ENCODE measurements at places on chromosomes 11 and 22. TPM values are rescaled to one million over a fixed set of nuclear protein-coding genes. Genes with fewer than 3 reads are reported as not detected.

- no peaks in the 10 kb centered on the region for H3K36me3 ChIP-seq
- DNase-seq, result no peak
- H3K27ac ChIP-seq, result no peak overlapping the region
- H3K27me3 ChIP-seq, result no peaks in the 10 kb centered on the region
These were observed 242.1 kb downstream of the LUZP2 start for GRCh38 chr11:24738972-24739371.

- peaks cover 14% of the 10 kb centered on the region for H3K36me3 ChIP-seq
- H3K27ac ChIP-seq, result no peak overlapping the region
- peaks cover 5% of the 10 kb centered on the region for H3K4me1 ChIP-seq
- peaks cover 12% of the 10 kb centered on the region for H3K27me3 ChIP-seq
These were observed 1.9 kb downstream of the CLDN5 start for GRCh38 chr22:19522190-19522880.

- H3K4me3 ChIP-seq, result no peak overlapping the region
- no peaks in the 10 kb centered on the region for H3K4me1 ChIP-seq
- H3K36me3 ChIP-seq, result no peaks in the 10 kb centered on the region
- H3K27ac ChIP-seq, result no peak overlapping the region
These were observed 45.4 kb downstream of the YAP1 start for GRCh38 chr11:102155676-102156075.

GRCh38 chr22:49881856-49882255, 28.2 kb downstream of the ZBED4 start:
- H3K27me3 ChIP-seq, result no peaks in the 10 kb centered on the region
- H3K4me1 ChIP-seq, result peaks cover 38% of the 10 kb centered on the region
- H3K27ac ChIP-seq, result peak overlapping the region; percentile 66
- no peak overlapping the region for H3K4me3 ChIP-seq
- H3K36me3 ChIP-seq, result peaks cover 66% of the 10 kb centered on the region
- no peak for DNase-seq

DPP3 gene
- 109 TPM for total RNA-seq

SLC7A4 gene
- total RNA-seq, result 0.07 TPM

GRCh38 chr11:9386901-9387300, 2.4 kb downstream of the IPO7 start:
- H3K4me3 ChIP-seq, result peak overlapping the region; percentile 69
- no peak overlapping the region for H3K27ac ChIP-seq
- DNase-seq, result no peak
- H3K27me3 ChIP-seq, result no peaks in the 10 kb centered on the region
- H3K36me3 ChIP-seq, result peaks cover 35% of the 10 kb centered on the region

C2CD2L gene
- 24.6 TPM for total RNA-seq

GRCh38 chr11:67372993-67373647, at the start of gene CLCF1:
CLCF1 (minus strand) TSS chr11:67373598; CDS start chr11:67373539, 59 bp downstream.
- peaks cover 39% of the 10 kb centered on the region for H3K4me1 ChIP-seq
- peak within 1 kb of the TSS; percentile 87 for H3K27ac ChIP-seq
- DNase-seq, result no peak
- H3K36me3 ChIP-seq, result peaks cover 4% of the 10 kb centered on the region
- H3K4me3 ChIP-seq, result peak within 1 kb of the TSS; percentile 89

DNA sequence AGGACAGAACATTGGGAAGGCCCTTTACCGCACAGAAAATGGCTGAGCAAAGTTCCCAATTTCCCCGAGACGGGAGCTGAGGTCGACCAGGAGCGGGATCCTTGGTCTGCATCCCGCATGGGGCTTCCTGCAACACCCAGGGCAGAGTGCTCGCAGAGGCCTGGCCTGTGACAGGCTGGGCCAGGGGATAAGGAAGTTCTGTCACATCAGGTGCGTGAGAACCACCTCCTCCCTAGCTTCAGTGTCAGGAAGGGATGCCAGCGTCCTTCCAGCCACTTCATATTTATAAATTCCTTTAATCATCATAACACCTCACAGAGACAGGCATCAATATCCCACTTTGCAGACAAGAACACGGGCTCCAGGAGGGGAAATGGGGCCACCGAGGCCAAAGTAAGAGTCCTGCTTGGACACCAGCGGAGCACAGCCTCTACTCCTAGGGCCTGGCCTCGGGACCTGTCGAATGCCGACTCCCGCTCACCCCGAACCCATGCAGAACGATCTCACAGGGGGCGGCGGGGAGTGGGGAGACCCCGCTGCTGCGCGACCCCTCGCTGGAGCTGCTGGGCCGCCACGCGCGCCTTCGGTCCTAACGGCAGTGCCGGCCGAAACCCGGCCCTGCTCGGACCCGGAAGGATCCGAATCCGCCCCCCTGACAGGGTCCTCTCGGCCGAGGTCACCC, 532 bp downstream of the BET1L start:
- peak overlapping the region; percentile 100 for H3K4me3 ChIP-seq
- H3K27ac ChIP-seq, result peak overlapping the region; percentile 95
- peaks cover 33% of the 10 kb centered on the region for H3K4me1 ChIP-seq
- no peaks in the 10 kb centered on the region for H3K27me3 ChIP-seq
- no peak for DNase-seq
- peaks cover 73% of the 10 kb centered on the region for H3K36me3 ChIP-seq

MMP11 gene
- total RNA-seq, result 0.87 TPM

DNA sequence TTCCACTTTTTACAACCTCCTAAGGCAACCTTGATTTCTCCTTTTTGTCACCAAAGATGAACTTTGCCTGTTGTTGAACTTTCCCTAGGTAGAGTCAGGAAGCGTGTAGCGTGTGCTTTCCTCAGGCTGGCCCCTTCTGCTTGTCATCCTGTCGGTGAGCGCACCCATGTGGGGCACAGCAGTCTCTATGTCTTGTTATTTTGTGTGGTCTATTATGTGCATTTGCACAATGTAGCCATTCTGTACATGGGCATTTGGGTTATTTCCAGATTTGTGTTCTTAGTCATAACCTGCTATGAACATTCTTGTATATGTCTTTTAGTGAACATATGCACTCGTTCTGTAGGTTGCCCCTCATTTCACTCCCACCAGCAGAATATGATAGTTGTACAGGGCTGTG, 34.9 kb downstream of the CABIN1 start:
- no peaks in the 10 kb centered on the region for H3K27me3 ChIP-seq
- H3K27ac ChIP-seq, result no peak overlapping the region
- peaks cover 80% of the 10 kb centered on the region for H3K36me3 ChIP-seq
- H3K4me3 ChIP-seq, result no peak overlapping the region
- no peak for DNase-seq
- H3K4me1 ChIP-seq, result peaks cover 15% of the 10 kb centered on the region

- no peaks in the 10 kb centered on the region for H3K27me3 ChIP-seq
- H3K36me3 ChIP-seq, result no peaks in the 10 kb centered on the region
- no peak overlapping the region for H3K4me3 ChIP-seq
- no peaks in the 10 kb centered on the region for H3K4me1 ChIP-seq
- no peak overlapping the region for H3K27ac ChIP-seq
These were observed 86.6 kb upstream of the LINC01488 start for GRCh38 chr11:69394869-69395246.

DNA sequence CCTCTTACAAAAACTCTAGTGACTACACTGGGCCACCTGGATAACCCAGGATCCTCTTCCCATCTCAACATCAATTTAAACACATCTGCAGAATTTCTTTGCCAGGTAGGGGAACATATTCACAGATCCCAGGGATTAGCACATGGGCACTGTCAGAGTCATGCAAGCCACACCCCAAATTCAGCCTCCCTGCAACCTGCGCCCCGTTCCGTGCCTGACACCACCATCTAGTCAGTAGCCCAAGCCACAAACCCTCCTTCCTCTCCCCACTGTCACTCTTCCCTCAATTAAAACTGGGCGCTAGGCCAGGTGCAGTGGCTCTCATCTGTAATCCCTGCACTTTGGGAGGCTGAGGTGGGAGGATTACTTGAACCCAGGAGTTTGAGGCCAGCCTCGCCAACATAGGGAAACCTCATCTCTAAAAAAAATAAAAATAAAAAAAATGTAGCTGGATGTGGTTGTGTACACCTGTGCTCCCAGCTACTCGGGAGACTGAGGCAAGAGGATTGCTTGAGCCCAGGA, 6.4 kb downstream of the FADD start:
- peak overlapping the region; percentile 1 for H3K27ac ChIP-seq
- H3K27me3 ChIP-seq, result no peaks in the 10 kb centered on the region
- DNase-seq, result no peak
- H3K4me3 ChIP-seq, result no peak overlapping the region
- H3K4me1 ChIP-seq, result peaks cover 27% of the 10 kb centered on the region

GRCh38 chr11:3223932-3224381, 5.3 kb upstream of the MRGPRG start:
- peaks cover 3% of the 10 kb centered on the region for H3K27me3 ChIP-seq
- no peaks in the 10 kb centered on the region for H3K36me3 ChIP-seq
- peak; percentile 4 for DNase-seq
- H3K27ac ChIP-seq, result no peak overlapping the region
- H3K4me1 ChIP-seq, result no peaks in the 10 kb centered on the region

GPHA2 gene
- total RNA-seq, result not detected

DNA sequence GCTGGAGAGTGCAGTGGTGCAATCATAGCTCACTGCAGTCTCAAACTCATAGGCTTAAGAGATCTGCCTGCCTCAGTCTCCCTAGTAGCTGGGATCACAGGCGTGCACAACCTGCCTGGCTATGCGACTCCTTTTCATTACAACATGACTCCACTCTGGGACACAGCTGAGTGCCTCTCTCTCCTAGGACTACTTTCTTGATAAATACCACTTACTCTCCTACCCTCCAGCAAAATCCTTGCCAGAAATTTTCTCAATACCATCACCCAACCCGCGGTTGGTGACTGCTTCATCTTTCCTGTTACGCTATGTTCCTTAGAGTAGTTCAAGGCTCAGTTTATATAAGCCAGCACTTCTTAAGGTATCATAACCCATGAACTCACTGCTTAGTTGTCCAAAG, 26.9 kb downstream of the ARFGAP3 start:
- no peaks in the 10 kb centered on the region for H3K27me3 ChIP-seq
- H3K4me3 ChIP-seq, result no peak overlapping the region
- H3K36me3 ChIP-seq, result peaks cover 51% of the 10 kb centered on the region
- no peak for DNase-seq
- peaks cover 3% of the 10 kb centered on the region for H3K4me1 ChIP-seq
- no peak overlapping the region for H3K27ac ChIP-seq

PGA5 gene
- total RNA-seq, result not detected

- no peaks in the 10 kb centered on the region for H3K27me3 ChIP-seq
- no peak for DNase-seq
- no peak overlapping the region for H3K27ac ChIP-seq
- no peaks in the 10 kb centered on the region for H3K36me3 ChIP-seq
These were observed 89.9 kb downstream of the FAT3 start for GRCh38 chr11:92314499-92314898.

GRCh38 chr11:42713279-42713678, 598.5 kb upstream of the API5 start:
- no peaks in the 10 kb centered on the region for H3K4me1 ChIP-seq
- no peaks in the 10 kb centered on the region for H3K27me3 ChIP-seq
- H3K36me3 ChIP-seq, result no peaks in the 10 kb centered on the region
- H3K27ac ChIP-seq, result no peak overlapping the region

- DNase-seq, result no peak
- no peak overlapping the region for H3K27ac ChIP-seq
- H3K36me3 ChIP-seq, result peaks cover 11% of the 10 kb centered on the region
- no peaks in the 10 kb centered on the region for H3K27me3 ChIP-seq
- H3K4me3 ChIP-seq, result no peak overlapping the region
- H3K4me1 ChIP-seq, result peaks cover 3% of the 10 kb centered on the region
These were observed 251.4 kb downstream of the DDX10 start for GRCh38 chr11:108916290-108916689.

DNA sequence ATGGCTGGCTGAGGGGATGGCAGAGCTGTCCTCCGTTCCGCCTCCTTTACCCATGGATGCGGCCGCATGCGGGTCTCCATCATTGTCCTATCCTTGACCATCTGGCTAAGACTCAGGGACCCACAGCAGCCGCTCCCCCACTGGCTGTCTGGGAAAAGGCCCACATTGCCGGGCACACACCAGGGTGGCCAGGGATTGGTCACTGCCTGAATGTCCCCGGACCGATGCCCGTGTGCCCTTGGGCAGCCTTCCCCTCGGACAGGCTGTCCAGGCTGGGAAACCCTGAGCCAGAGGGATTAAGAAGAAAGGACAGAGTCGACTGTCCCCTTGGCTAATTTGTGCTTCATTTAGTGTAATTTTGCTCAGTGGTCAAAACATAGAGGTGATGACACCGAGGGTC, 22.5 kb downstream of the H19 start:
- no peaks in the 10 kb centered on the region for H3K27me3 ChIP-seq
- no peaks in the 10 kb centered on the region for H3K36me3 ChIP-seq
- H3K4me1 ChIP-seq, result no peaks in the 10 kb centered on the region

NXPE1 gene
- total RNA-seq, result not detected

RAB38 gene
- total RNA-seq, result 2.0 TPM

TEX12 gene
- not detected for total RNA-seq

DNA sequence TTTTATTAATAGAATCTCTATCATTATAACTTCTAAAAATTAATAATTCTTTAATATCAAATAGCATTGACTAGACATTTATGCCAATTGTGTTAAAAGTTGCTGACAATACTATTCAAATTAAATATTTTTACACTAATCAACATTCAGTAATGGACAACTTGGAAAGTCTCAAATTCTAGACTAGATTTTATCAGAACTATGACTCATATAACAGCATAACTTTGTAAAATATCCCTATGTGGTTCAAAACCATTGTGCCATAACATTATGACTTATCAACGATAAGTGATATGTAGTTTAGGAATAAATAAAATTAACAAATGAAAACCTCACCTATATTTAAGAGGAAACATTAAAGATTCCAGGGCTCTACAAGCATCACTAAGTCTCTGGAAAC, 291.8 kb downstream of the SBF2 start:
- no peak for DNase-seq
- no peaks in the 10 kb centered on the region for H3K4me1 ChIP-seq
- H3K4me3 ChIP-seq, result no peak overlapping the region
- no peaks in the 10 kb centered on the region for H3K36me3 ChIP-seq

All from activated T-helper 2 cell treated with anti-CD3 and anti-CD28 coated beads, Interferon-gamma antibody, Interleukin-2, Interleukin-4, amounts not matched to agents 10 μg/mL and 5 μg/mL and 100 μg/mL, durations not matched to agents 14 hours and 24 hours and 36 hours (primary cell).